ENCODE measurements at places on chromosomes 1 and 21.

DNA sequence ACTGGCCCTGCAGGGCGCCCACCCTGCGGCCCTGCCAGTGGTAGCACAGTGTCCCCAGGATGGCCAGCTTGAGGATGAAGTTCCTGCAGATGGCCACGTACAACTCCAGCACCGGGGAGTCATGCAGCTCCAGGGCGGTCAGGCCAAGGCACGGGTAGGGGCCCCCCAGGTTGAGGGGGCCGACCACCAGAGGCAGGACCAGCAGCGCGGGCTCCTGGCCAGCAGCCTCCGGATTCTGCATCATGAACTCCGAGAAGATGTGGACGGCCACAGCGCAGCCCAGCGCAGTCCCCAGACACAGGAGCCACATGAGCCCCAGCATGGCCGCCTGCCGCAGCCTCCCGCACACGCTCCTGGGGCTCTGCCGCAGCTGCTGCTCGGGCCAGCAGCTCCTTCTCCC is 41.0 kb downstream of the ZNF691 start:
- no peak for DNase-seq

- DNase-seq: no peak
Measured at GRCh38 chr1:159877695-159878444, 15.4 kb upstream of the VSIG8 start.

DNA sequence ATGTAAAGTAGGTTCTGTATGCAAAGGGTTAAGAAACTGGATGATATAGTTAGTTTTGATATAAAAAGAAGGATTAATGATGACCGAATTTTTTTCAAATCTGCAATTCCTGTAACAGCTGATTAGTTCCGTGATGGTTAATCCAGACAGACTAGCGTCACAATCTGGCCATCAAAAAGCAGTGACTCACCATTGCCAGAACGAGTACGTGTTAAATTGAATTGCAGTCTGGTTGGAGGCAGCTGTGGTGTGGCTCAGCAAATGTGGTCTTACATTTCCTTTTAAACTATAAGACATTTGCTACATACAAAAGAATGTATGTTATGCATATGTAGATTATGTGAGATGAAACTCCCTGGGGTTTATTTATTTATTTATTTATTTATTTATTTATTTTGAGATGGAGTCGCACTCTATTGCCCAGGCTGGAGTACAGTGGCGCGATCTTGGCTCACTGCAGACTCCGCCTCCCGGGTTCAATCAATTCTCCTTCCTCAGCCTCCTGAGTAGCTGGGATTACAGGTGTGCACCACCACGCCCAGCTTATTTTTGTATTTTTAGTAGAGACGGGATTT is 139.8 kb downstream of the RYR2 start:
- DNase-seq: no peak

- no peak for DNase-seq
Measured at GRCh38 chr1:219651993-219652392, 39.1 kb upstream of the ZC3H11B start.

DNA sequence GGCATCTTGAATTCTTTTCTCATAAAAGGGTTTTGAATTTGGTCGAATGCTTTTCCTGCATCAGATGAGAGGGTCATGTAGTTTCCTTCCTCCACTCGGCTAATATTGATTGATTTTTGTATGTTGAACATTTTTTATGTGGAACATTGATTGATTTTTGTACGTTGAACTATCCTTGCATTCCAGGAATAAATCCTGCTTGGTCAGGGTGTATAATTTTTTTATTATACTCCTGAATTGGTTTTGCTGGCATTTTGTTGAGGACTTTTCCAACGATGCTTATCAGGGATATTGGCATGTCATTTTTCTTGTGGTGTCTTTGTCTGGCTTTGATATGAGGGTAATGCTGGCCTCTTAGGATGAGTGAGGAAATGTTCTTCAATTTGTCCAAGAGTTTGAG is 8.5 kb downstream of the TMEM240 start:
- DNase-seq: no peak

DNA sequence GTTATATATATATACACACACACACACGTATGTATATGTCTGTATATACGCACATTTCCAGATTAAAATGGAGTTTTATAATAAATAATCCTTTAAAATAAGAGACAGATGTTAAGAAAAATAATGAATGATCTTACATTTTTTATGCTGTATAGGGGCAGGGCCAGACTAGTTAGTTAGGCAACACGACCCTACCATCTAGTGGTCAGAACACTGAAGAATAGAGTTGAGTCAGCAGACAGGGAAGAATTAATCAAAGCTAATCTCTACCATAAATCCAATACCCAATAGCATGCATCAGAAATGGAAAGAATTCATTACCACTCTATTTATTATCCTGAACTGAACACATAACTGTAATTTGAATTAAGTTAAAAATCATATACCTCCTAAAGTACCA is 156.7 kb downstream of the BRINP3 start:
- DNase-seq: peak; percentile 18

DNA sequence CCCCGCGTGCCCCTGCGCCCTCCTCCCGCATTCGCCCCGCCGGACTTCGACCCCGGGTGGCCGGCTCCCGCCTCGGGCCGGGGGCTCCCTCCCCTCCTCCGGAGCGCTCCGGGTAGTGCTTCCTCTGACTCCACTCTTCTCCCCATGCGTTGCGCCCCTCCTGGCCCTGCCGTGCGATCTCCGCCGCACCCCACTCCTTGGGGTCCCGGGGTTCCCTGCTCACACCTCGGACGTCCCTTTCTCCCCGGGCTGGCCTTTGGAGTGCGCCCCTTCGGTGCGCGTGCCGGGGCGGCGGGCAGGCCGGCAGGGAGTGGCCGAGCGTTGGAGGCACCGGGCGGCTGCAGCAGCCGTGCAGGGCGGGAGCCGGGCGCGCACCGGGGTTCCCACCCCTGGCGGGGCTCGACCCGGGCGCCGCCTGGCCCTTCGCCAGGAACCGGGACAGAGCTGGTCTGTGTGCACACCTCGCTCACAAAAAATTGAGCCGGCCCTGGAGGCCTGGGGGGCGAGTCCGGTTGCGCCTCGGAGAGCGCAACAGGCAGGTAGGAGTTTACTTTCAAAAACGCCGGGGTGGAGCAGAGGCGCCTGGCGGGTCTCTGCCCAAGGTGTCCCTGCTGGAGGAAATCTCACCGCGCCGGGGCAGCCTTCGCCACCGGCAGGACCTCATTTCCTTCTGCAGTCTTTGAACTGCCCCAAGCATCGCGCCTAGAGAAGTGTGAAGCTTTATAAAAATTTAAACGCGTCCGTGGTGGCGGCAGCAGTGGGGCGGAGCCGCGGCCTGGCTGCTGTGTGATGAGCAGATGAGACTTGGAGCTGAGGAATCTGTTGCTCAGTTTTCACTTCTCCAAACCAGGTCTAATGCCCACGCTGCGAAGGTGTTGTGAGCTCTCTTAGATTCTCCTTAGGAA is 650 bp downstream of the VANGL1 start:
- peak; percentile 74 for DNase-seq

- DNase-seq: no peak
Measured at GRCh38 chr1:35762141-35762540, 7.6 kb downstream of the CLSPN start.

- no peak for DNase-seq
Measured at GRCh38 chr1:26627954-26628353, 67.9 kb upstream of the ARID1A start.

GRCh38 chr1:170917373-170917772 is 18.0 kb upstream of the MROH9 start:
- DNase-seq: no peak

DNA sequence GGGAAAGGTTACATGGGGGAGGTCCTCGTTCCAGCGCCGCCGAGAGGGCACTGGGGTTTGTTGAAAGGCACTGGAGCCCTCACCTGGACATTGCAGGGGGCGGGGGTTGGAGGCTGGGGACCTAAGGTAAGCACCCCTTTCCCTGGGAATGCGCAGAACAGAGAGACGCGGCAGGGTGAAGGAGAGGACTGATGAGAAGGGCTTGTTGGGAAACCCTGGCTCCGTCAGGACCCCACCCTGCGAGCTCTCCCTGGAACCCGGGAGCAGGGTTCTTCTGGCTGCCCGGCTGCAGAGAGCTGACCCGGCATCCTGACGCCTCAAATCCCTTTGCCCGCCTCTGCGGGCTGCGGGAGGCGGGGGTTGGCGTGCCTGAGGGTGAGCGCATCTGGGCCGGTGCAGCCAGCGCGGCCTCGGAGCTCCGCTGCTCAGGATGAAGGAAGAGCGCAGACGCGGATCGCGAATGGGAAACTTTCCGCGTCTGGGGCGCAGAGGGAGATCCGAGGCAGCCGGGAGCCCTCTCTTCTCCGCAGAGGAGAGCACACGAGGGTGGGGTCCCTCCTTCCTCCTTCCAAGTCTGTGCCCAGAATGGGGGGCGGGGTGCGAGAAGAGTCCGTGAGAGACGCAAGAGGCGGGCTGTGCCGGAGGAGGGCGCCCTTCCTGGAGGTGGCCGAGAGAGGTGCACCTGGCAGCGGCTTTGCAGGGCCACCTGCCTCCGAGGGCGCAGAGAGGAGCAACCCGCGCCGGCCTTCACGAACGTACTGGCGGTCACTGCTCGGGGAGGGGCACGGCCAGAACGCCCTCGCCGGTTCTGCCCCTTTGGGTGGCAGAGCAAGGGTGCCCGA is 2.4 kb downstream of the IGSF21 start:
- DNase-seq: peak; percentile 46

DNA sequence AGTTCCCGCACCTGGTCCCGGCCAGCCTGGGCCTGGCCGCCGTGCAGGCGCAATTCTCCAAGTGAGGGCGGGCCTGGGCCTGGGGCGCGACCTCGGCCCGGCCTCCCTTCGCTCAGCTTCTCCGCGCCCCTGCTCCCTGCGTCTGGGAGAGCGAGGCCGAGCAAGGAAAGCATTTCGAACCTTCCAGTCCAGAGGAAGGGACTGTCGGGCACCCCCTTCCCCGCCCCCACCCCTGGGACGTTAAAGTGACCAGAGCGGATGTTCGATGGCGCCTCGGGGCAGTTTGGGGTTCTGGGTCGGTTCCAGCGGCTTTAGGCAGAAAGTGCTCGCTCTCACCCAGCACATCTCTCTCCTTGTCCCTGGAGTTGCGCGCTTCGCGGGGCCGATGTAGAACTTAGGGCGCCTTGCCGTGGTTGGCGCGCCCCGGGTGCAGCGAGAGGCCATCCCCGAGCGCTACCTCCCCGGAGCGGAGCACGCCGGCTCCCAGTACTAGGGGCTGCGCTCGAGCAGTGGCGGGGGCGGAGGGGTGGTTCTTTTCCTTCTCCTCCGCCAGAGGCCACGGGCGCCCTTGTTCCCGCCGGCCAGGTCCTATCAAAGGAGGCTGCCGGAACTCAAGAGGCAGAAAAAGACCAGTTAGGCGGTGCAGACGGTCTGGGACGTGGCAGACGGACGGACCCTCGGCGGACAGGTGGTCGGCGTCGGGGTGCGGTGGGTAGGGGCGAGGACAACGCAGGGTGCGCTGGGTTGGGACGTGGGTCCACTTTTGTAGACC is 1.2 kb downstream of the OLIG1 start:
- no peak for DNase-seq

DNA sequence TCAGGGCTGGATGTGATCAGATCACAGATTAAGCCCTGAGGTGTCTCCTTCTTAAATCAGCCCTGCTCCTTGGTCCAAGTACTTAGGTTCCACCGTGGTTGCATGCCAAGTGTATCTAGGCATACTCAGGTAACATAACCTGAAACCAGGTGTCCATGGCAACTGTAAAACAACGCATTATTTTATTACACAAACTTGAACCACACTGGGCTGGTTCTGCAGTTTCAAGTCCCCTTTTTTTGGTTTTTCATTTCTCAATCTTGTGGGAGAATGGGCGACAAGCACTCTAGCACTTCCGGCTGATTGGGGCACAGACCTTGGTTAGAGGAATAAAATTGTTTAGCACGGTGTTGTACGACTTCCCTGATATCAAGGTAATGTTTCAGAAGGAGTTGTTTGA is 65.2 kb downstream of the GBP6 start:
- no peak for DNase-seq

DNA sequence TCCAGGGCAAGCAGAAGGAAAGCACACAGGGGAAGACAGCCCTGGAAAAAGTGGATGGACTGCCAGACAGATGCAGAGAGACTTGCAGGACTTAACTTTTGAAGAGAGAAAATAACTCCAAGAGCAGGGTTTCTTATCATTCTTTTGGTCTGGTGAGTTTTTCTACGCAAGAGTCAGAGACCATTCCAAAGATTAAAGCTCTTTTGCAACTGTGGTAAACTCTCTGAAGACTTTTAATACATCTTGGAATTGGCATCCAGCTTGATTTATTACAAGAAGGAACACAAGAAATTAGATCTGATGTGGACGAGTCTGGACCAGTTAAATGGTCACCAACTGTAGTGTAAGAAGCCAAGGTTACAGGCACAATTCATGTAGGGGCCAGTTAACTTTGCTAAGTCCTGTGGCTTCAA is 153.4 kb downstream of the SIPA1L2 start:
- DNase-seq: no peak

DNA sequence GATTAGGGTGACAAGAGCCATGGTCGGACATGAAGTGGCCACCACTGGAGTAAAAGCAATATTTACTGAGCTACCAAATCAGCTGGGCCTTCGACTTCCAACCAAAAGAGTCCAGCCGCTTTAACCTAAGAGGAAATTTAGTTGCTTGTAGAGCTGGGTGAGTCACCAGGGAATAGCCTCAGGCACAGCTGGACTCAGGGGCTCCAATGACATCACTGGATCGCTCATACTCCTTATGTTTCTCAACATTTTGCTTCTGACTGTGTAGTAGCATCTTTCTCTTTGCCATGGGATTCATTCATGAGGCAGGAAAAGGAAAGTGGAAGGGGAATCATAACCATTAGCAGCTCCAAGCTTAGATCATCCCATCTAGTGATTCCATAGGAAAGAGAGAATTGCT is 664.4 kb downstream of the MATN1 start:
- DNase-seq: peak; percentile 74

GRCh38 chr1:54125386-54126070 is 27.3 kb downstream of the CDCP2 start:
- peak; percentile 60 for DNase-seq

GRCh38 chr1:156104861-156105832 is 9.4 kb upstream of the LMNA start:
- no peak for DNase-seq

DNA sequence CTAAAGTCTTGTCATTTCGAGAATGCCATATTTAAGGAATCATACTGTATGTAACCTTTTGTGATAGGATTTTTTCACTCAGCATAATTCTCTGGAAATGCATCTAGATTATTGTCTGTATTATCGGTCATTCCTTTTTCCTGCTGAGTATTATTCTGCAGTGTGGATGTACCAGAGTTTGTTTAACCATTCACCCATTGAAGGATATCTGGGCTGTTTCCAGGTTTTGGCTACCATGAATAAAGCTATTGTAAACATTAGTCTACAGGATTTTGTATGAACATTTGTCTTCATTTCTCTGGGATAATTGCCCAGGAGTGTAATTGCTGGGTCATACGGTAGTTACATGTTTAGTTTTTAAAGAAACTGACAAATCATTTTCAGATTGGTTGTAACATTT is 61.8 kb downstream of the ATP1A1 start:
- no peak for DNase-seq

- DNase-seq: peak; percentile 89
Measured at GRCh38 chr1:37476460-37477197, 2.2 kb downstream of the ZC3H12A start.

GRCh38 chr1:242530761-242531160 is 6.3 kb upstream of the PLD5 start:
- peak; percentile 39 for DNase-seq

DNA sequence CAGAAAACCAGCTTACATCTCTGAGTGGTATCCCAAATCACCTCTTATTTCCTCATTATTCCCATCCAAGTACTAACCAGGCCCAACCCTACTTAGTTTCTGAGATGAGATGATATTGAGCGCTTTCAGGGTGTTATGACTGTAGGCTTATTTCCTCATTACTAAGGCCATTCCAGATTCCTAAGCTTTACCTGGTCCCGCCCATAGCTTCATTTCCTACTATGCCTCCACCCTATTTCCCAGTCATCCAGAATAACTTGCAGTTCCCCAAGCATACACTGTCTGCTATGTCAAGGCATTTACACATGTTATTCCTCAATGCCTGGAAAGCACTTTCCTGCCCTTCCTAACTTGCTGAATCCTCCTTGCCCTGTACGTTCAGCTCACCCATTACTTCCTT is 79.3 kb upstream of the SPAG17 start:
- no peak for DNase-seq

All from hepatocyte (in vitro differentiated cells).